ENCODE measurements at places on chromosomes 5 and 9.

DNA sequence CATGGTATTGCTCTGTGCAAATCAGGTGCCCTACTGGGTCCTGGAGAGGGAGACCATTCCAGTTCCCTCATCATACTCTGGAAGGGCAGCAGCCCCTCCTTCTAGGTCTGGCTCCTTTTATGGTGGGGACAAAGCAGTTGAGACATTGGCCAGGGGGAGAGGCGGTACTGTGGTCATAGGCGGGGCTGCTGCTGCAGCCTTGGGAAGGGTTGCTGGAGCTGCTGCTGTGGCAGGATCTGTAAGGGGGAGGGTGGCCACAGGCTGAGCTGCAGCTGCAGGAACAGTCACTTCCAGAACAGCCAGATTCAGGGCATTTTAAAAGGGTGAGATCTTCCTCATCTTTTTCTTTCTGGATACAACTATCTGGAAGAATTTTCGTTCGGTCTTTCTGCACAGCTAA, 233.0 kb upstream of the SGCD start:
- DNase-seq, result no peak

DNA sequence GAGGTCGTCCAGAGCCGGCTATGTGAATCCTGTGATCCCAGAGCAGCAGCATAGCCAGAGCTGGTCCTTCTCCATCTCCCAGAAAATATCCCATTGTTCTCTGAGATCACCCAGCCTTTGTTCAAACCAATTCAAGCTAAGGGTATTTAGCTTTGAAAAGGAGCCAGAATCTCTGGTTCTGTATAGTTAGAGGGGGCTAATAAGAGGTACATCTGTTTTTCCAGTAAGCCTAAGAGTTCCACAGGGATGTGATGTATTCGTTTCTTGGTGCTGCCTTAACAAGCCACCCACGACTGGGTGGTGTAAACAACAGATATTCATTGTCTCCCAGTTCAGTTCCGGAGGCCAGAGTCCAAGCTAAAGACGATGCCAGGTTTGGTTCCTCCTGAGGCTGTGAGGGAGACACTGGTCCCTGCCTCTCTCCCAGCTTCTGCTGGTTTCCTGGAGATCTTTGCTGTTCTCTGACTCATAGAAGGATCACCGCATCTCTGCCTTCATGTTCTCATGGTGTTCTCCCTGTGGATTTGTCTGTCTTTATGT, 344.8 kb downstream of the MTRR start:
- DNase-seq, result no peak

DNA sequence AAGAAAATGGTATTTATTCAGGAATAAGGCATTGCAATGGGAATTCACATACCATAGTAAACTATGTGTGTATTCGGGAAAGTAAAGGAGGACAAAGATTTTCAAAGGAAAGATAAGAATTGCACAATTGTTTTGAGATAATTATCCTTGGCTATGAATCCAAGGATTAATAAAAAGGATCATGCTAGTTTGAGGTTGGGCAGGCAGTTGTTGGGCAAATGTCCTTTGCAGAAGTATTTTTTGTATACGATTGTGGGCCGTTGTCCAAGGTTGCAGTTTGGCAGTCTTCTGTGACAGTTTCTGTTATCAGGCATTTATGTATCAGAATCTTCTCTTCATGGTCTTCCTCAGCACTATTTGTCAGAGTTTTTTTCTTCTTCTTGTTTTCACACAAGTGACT, 10.6 kb upstream of the UBAP2 start:
- DNase-seq, result no peak

DNA sequence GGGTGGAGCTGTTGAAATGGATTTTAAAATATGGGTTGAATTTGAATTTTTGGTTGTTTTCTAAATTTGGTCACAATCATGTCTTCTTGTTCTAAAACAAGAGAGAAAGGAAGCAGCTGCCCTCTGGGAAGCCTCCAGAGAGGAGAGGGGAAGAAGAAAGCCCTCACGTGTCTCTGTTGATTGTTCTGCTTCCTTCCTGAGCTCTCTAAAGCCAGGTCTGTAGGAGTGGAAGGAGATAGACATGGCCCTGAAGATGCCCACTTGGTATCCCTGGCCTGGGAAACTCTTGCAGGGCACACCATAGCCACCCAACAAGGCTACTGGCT, 59.6 kb downstream of the GALNT12 start:
- DNase-seq, result no peak

- no peak for DNase-seq
Observed at GRCh38 chr9:82670000-82670399, 392.9 kb downstream of the RASEF start.

DNA sequence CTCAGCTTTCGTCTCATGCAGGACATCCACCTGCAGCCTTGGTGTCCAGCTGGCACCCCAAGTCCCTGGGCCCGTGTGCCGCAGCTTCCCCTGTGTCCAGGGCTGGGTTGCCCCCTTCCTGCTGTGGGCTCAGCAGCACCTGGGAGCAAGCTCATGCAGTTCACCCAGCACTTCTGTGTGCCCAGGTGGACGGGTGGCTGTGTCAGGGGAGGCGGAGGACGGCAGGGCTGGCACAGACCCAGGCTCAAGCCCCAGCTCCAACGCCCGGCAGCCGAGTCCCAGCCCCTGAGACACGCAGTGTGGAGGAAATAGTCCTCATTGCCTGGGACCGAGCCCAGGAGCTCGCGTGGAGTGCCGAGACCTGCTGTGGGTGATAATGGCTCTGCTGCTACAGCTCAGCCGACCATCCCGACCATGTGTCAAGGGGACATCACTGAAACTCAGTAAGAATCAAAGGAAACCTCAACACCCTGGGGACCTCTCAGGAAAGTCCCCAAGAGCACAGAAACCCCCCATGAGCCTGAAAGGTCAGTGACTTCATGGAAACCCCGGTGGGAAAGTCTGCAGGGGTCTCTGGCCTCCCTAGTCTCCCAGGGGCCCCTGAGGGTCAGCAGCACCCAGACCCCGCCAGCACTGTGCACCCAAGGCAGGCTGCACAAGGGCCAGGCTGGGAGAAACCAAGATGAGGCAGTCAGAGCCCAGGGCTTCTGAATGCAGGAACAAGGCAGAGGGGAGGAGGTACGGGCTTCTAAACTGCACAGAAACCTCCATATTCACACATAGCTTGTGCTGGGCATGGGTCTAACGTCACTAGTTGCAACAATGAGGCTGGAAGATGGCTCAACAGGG, 38.8 kb downstream of the LPCAT1 start:
- DNase-seq, result no peak

DNA sequence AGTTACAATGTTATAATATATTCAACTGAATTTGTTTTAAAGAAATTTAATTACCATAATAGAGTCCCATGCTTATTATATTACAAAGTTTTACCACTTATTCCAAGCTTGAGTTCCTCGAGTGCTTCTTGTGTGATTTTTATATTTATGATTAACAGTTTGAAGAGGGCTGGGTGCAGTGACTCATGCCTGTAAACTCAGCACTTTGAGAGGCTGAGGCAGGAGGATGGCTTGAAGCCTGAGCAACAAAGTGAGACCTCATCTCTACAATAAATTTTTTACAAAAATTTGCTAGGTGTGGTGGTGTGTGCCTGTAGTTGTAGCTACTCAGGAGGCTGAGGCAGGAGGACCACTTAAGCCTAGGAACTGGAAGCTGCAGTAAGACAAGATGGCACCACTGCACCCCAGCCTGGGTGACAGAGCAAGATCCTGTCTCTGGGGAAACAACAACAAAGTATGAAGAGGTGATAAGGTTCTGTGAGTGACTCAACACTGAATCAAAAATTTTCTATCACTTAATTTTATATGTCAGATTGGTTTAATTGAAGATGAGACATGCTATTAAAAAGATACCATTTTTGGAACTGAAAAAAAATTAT, 9.2 kb downstream of the POC5 start:
- no peak for DNase-seq

GRCh38 chr5:76099286-76099702, 16.1 kb downstream of the SV2C start:
- no peak for DNase-seq

GRCh38 chr9:107312376-107313050, 29.4 kb downstream of the RAD23B start:
- DNase-seq, result no peak

DNA sequence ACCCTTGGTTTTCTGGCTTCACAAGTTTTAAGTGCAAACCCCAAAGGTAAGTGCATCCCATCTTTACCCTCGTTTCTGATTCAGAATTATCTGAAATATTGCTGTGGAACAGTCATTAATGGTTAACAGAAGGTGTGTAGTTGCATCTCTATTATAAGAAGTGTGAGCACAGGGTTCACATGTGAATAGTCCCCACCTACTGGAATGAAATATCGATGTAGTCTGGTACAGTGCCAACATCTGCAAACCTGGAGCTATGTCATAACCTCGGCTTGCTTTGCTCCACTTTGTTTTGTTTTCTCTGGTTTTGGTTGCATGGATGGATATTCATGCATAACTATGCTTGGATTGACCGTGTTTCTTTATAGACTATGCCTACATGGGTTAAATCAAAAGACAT, 12.6 kb downstream of the HTR4 start:
- no peak for DNase-seq

DNA sequence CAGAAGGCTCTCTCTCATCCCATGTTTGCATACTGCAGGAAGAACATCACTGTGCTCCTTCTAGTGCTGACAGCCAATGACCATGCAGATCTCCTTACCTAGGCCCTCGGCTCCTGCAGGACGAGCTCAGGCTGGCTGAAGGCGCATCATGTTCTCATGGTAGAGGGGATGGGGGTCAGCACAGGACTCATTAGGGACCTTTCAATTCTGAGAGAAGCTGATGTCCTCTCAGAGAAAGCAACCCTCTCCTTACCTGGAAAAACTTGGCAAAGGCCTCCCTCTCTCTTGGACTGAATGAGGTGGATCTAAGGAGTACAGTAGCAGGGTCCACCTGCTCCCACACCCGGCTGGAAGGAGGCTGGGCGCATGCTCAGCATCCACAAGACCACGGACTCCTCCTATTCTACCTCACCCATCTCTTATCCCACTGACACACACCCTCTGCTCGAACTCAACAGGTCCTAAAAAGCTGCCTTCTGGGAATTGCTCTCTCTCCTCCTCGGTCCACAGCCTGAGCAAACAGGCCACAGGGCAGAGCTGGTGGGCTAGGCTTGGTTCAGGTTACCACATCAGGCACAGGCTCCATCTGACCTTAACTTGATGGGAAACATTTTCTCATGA, 2.9 kb downstream of the IPPK start:
- no peak for DNase-seq

DNA sequence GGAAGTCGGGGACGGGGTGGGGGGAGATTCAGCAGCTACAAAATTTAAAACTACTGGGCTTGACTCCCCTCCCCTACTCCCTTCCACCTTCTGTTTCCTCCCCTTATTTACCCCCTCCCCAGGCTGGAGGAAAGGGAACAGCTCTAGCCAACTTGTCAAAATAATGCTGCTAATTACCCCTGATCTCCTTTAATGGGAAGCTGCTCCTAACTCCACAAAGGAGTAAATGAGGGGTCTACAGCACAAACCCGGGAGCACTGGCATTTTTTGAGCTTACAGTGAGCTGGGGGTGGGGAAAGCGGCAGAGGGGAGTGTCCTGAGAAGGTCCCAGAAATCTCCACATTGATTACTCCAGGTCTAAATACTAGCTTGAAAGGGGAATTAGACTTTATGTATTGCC, 3.1 kb downstream of the PTCH1 start:
- DNase-seq, result no peak

DNA sequence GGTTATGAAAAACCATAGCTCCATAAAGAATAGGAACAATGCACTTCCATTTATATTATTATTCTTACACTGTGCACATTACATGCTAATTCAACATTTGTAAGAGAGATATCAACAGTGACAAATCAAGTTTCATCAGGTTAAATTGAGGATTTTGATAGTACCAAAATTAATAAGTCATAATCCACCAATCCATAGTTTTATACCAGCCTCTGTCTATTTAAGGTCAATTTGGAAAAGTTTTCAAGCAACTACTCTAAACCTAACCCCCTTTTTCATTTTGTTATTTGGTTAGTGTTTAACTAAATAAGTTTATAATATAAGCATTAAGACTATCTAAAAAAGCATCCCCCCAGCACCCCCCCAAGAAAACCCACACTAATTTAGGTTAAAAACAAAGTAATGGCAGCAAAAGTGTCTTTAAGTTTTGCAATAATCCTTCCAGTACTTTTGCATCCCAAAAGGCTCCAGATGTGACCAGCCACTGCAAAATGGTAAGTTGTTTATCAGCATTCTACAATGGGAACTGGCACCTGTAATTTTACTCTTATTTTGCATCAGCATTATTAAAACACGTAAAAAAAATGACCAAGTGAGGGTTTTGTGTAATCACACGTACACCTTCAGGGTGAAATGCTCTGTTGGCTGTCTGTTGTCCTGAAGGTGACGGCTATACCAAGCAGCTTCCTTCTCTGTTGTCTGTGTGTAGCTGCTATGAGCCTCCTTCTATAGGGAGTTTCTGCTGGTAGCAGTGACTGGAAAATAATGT, 36.8 kb upstream of the SSBP2 start:
- DNase-seq, result no peak

DNA sequence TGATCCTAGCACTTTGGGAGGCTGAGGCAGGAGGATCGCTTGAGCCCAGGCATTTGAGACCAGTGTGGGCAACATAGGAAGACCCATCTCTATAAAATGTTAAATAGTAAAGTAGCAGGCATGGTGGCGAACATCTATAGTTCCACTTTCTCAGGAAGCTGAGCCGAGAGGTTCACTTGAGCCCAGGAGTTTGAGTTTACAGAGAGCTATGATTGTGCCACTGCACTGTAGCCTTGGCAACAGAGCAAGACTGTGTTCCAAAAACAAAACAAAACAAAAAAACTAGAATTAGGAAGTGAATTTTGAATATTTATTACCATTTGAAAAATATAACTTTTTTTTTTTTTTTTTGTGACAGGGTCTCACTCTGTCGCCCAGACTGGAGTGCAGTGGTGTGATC, 26.8 kb upstream of the PAX5 start:
- DNase-seq, result no peak

DNA sequence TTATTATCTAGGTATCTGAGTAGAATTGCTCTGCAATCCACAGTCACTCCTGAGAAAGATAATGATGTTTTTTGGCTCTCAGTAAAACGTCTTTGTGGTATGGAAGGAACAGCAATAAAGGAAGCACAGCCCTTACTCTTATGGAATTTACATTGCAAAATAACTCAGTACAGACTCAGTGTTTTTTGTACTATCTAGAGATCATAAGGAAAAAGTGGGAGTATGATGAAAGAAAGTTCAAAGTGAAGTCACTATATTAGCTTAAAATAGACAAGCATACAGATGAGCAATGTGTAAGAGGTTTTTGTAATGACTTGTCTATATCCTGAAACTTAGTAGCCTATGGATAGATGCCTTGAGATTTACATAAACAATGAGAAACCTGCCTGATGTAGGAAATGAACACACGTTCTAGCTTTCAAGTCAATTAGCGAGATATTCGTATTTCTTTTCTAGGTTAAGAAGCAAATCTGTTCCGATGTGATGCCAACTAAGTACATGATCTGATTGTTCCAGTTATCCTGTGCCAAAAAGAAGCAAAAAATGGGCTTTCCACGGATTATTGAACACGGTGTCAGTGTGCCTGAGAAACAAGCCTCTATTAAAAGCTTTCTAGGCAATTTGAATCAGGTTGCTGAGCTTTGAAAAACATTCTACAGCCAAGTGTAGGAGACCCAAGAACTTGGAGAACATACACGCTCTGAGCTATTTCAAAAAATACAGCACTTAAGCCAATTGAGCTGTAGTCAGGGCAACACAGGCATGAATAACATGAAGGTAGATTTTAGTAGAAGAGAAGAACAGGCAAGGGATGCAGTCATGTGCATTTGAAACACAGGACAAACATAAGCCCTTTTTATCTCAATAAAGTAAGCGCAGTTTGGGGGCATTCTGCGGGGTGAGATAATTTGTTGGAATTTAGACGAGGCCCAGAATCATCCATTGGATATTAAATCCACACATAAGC, 86.3 kb upstream of the TAF11L2 start:
- DNase-seq, result no peak

Data from stimulated activated CD8-positive, alpha-beta memory T cell treated with anti-CD3 and anti-CD28 coated beads, Interleukin-7, amount 100 ng/mL, for 4 hours (primary cell).